ENCODE measurements at places on chromosomes 16 and 17.

DNA sequence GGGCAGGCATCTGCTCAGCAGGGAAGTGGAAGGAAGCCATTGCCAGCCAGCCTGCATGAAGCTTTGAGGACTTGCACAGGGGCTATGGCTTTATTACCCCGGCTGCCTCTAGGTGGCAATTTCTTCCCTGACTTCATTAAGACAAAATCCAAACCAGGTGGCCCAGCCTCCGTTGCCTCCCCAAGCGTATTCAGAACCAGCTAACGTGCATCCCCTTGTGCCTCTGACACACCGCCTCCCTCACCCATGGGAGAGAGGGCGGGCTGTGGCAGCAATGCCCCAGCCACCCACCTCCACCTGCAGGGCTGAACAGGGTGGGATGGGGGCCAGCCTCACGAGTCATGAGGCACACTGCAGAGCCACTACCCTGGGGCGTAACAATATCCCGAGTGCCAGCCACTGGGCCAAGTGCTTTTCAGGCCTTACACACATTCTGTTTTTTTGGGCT, 6.8 kb downstream of the KIFC3 start:
- DNase-seq: peak; percentile 71

DNA sequence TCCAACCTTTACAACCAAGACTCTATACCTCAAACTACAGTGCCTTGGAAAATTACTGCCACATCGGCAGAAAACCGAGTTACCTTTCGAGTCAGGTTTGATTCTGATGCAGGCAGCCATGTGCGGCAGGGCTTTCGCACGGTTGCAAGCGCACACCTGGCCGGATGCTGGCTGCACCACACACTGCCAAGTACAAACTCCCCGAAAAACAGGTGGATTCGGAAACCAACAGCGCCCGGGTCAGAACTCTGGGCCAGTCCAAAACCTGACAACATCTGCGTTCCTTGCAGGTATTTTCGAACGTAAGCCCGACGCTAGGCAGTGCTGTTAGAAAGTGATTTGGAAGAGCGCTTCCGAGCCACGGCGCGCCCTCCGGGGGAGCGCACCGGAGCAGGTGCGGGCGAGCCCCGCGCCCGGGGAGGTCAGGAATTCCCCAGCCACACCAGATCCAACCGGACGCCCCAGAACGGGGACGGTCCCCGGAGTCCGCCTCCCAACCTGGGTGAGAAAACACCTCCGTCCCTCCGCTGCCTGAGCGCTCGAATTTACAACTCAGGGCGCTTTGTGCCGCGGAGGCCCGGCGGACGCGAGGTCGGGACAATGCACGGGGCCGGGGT, 1.2 kb downstream of the USP7 start:
- peak; percentile 43 for DNase-seq

GRCh38 chr16:27549464-27549745, 308 bp downstream of the GTF3C1 start:
- DNase-seq: no peak

DNA sequence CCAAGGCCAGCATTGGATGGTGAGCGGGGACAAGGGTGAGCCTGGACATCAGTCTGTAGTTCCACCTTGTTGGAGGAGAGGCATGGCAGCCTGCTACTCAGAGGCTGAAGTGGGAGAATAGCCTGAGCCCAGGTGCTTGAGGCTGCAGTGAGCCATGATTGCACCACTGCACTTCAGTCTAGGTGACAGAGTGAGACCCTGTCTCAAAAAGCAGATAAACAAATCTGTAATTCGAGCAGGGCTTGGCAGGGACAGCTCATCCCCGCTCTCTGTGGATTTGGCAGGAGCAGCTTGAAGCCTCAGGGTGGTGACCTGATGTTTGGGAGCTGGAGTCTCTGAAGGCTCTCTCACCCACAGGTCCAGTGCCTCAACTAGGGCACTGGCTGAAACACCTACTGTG, 38.6 kb upstream of the ZCCHC14 start:
- DNase-seq: no peak

- peak; percentile 76 for DNase-seq
These were observed at the start of gene MSI2 for GRCh38 chr17:57255776-57256681. TSS of gene MSI2 (plus strand) at chr17:57256523. CDS start at chr17:57256743, 220 bp downstream.

GRCh38 chr17:37310940-37311339, 64.8 kb upstream of the C17orf78 start:
- no peak for DNase-seq

DNA sequence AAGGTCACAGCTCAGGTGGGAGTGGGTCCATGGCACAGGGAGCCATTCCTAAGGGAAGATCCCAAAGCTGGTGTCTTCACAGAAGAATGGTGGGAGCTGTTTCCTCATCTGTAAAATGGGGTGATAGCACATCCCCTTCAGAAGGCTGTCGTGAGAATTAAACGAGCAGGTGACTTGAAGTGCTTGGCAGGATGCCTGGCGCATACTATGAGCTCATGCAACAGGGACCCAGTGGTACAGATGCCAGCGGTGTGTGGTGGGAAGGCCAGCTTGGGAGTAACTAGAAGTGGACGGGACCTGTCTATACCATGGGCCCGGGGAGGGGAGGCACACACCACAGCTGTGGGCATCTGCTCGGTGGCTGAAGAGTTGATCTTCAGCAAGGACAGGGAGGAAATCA, 189.3 kb upstream of the TNRC6C start:
- no peak for DNase-seq

DNA sequence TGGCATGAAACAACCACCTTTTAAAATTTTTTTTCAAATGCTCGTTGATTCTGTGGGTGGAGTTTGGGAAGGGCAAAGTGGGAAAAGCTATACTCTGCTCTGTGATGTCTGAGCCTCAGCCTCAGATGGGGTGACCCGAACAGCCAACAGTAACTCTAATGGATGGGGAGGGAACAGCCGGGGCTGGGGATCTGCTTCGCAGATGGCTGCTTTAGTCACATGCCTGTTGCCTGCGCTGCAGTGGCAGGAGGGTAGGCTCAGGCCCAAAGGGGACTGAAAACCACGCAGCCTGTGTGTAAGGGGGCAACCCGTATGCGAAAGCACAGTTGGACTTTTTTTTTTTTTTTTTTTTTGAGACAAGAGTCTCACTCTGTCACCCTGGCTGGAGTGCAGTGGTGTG, 14.9 kb upstream of the MAPK3 start:
- no peak for DNase-seq

DNA sequence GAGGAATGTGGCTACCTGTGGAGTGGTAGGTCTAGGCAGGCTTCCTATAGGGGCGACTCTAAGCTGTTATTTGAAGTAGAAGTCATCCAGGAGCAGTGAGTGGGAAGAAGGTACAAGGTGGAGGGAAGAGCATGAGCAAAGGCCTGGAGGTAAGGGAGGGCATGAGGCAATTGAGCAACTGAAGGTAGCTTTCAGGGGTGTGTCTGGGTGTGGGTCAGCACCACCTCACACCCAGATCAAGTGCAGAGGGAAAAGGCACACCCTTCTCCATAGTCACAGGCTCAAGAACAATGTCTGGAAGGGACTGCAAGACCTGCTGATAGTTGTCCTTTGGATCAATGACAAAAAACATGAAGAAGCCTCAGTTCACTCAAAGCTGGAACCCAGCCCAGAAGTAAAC, 46.5 kb upstream of the IRX6 start:
- DNase-seq: no peak

DNA sequence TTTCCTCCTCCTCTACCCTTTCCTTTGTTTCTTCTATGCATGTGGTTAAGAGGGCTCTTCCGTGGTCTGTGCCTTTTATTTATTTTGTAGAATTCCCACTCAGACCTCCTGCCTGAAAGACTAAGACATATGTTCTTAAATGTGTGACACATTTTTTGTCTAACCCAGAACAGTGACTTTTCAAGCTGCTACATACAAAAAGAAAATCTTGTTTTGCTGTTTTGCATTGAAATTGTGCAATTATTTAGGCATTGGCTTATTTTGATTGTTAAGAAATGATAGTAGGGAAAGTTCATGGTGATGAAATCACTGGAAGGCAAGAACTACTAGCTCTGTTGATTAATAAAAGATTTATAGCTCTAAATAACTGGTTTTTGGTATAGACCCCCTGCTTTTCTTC, 76.8 kb downstream of the TUBD1 start:
- DNase-seq: no peak

DNA sequence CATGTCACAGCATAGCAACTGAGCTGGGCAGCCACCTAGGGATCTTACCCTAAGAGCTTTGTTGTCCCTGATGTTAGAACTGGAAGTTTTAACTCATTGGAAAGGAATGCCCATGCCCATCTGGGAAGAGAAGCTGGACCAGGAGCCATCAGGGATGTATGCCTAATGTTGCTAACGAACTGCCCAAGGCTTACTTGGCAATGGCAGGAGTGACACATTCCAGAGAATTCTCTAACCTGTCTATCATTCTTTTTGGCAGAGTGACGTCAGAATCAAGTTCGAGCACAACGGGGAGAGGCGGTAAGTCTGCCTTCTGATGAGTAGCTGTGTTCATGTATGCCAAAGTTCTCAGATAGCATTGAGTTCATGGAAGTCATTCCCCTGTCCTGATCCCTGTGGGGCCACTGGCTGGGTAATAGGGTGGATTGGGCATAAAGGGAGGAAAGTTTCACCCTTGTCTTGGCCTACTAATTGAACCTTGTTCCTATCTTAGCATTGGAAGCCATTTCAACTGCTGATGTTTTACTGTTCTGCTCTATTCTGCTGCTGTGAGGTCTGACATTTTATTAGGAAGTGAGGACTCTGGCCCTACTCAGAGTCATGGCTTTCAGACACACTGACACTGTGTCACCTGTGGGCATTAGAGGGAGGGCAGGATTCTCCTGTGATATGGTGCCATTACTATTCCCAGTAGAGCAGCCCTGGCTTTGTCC, 23.7 kb downstream of the MAP3K3 start:
- DNase-seq: peak; percentile 75

GRCh38 chr17:47299239-47299910, 24.4 kb upstream of the EFCAB13 start:
- DNase-seq: no peak

DNA sequence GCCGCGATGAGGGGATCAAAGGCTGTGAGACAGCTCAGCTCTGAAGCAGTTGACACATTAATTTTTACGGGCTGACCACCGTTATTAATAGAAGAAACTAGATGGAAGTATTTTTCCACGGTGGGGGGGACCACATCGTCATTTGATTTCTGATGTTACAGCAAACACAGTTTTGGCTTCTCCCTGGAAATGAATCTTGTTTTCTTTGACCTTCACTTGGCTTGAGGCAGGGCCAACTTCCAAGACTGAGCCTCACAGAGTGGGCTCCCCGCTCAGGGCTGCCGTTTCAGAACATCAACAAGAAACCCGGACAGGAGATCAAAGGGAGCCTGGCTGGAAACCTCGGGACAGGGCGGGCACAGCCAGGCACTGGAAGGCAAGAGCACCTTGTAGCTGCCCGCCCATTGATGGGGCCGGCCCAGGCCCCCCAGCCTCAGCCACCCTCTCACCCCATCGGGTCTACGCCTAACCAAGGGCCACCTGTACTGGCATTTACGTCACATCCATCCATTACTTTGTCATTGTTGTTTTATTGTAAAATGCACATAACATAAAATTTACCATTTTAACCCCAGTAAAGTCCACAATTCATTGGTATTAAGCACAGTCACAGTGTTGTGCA, 124.6 kb downstream of the C16orf95 start:
- DNase-seq: no peak

- no peak for DNase-seq
These were observed 343.7 kb upstream of the SOX9 start for GRCh38 chr17:71777048-71777640.

- no peak for DNase-seq
These were observed 89.0 kb upstream of the DNAH17 start for GRCh38 chr17:78665952-78666920.

DNA sequence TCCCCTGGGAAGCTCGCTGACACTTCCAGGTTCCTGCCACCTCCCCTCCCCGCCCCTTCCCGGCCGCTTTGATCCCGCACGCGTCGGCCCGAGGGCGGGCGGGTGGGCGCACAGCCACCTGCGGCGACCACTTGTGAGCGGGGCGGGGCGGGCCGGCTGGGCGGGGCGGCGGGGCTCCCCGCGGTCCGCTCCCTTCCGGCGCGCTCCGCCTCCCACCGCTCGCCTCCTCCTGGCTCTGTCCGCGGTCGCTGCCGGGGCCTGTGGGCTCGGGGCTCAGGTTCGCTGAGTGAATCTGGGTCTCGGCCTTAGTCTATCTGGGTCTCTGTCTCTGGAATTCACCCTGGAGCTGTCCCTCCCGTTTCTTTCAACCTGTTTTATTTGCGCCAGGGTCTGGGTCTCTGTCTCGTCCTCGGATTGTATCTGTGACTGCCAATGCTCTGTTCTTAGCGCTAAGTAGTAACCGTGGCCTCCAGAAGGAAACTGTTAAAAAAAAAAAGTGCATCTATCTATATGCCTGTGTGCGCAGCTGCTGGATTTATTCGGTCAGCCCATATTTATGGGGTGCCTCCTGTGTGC, 2.7 kb upstream of the HES7 start:
- DNase-seq: peak; percentile 40

- peak; percentile 51 for DNase-seq
These were observed 17.6 kb downstream of the MAPK8IP3 start for GRCh38 chr16:1723450-1724147.

GRCh38 chr17:42985225-42985624, 4.9 kb downstream of the RUNDC1 start:
- no peak for DNase-seq

- peak; percentile 43 for DNase-seq
These were observed 55.8 kb upstream of the GSE1 start for GRCh38 chr16:85557083-85557970.

GRCh38 chr16:85302018-85302847, 190.0 kb upstream of the CIBAR2 start:
- no peak for DNase-seq

GRCh38 chr16:66651474-66651765, 45.1 kb downstream of the CMTM4 start:
- no peak for DNase-seq

GRCh38 chr17:41396340-41396739, 1.1 kb downstream of the KRT31 start:
- DNase-seq: no peak

- no peak for DNase-seq
These were observed 18.4 kb upstream of the FBF1 start for GRCh38 chr17:75959051-75959838.

DNA sequence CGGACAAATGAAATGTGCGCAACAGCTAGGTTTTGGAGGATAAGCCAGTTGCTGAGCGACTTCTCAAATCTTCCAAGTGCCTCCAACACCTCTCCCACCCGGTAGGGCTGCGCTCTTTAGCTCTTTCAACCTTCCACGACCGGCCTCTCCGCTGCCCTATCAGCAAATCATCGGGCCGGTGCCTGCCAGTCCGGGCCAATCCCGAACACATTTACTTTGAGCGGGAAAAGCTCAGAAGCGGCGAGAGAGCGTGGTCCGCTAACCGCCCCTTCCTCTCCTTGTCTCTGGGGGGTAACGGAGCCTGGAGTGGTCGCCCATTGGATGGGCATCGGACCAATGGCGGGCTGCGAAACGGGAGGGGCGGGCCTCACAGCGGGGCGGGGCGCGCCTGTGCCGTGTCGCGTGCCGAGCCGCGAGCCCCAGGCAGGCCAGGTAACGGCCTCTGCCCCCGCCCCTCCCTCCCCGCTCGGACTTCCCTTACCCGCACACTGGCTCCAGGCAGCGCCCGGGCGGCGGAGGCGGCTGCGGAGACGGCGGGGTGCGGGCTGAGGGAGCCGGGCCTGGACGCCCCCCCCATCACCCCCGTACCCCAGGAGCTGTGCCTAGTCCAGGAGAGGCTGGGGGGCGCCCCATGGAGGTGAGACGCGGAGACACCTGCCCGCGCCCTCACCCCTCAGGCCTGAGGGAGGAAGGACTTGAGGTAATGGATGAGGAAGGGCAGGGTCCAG, at the start of gene MEIOC:
TSS of gene MEIOC (plus strand) at position 486 of the 728 bp plus-strand sequence. CDS start at position 632, 146 bp downstream.
- DNase-seq: peak; percentile 9

GRCh38 chr17:27631411-27631760, 398 bp downstream of the LGALS9 start:
- DNase-seq: peak; percentile 67

GRCh38 chr17:69581061-69581961, 166.8 kb downstream of the MAP2K6 start:
- DNase-seq: no peak

GRCh38 chr16:7334801-7335560, 2.3 kb downstream of the RBFOX1 start:
- no peak for DNase-seq
